Omental fat pad (tissue), 4 donors: ENCODE measurements at places on chromosomes 13 and 19.
A peak's percentile ranks its signal among the peaks of the same experiment; 100 is the strongest.

GRCh38 chr13:89968470-89968869 is 1379.0 kb upstream of the MIR17HG start:
- no peak for DNase-seq

DNA sequence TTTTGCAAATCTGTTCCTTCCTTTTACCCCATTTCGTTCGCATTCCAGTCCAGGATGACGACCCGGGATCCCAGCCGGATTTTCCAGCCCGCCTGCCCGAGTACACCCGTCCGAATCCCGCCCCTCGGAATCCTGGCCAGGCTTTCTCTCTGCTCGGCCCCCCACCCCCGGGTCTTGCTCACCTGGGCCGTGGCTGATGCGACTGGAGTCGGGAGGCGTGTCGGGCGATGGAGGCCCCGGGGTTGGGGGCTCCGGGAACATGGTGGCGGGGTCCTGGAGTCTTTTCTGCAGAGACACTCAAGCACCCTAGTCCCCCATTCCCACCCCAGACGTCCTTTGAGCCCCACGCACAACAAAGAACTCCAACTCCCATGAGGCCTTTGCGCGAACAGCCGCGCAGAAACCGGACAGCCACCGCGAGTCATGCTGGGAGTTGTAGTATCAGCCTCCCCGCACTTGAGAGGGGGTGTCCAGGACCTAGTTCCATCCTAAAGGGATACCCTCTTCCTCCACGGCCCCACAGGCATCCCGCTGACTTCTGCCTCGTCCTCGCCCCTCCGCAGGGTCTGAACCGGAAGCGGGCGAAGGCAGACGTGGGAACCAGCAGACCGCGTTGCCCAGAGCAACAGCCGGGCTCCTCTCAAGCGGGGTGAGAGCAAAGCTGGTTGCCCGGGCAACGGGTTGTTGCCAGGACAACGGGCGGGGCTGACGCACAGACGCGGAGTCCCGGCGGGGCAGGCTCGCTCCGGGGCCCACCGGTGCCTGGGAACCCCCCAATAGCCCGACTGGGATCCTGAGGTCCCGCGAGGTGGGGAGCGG is 1.1 kb downstream of the SYT5 start:
- no peak for DNase-seq

GRCh38 chr13:34128661-34129060 is 310.7 kb downstream of the RFC3 start:
- no peak for DNase-seq

DNA sequence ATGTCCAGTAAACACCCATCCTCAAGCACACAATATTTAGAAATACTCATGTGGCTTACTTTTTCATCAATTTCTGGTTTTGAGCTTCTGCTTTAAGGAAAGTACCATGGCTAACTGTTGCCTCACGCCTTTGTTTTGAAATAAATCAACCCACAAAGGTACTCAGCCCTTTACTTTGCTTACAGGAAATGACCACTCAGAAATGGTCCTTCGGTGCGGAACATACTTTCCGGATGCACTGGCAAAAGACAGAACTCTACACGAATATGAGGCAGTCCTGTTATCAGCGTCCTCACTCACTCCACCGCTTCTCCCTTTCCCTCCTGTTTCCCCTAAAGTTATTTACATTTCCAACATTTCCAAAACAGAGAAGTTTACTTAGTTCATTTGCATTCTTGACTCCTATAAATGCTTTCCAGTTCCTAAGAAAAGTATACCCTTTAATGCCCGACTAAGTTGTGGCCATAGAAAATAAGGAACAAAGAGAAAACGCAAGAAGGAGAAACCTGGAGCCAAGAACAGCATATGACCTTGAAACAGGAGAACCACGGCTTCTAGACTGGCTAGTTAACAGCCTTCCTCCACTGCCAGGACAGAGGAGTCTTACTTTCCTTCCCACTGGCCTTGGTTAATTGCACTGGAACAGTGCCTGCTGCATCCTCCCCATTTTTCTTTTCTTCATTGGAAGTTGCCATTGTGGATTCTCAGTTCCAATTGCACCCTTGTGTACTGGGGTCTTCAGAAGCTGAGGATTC is 10.6 kb downstream of the FPR2 start:
- no peak for DNase-seq

DNA sequence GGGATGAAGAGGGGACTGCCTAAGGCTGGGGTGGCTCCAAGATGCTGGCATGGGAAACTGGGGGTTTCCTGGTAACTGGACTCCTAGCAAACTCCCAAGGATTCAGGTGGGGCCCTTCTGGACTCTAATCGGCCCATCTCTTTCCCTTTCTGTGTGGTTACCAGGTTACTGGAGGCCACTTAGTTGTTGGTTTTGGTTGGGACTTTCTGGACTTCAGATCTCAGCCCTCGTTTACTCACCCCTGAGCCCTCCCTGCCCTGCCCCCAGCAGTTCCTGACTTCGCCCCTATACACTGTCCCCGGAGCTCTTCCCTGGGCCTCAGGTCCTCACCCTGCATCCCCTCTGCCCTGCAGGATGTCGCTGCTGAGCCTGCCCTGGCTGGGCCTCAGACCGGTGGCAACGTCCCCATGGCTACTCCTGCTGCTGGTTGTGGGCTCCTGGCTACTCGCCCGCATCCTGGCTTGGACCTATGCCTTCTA is 328 bp downstream of the CYP4F12 start:
- no peak for DNase-seq

DNA sequence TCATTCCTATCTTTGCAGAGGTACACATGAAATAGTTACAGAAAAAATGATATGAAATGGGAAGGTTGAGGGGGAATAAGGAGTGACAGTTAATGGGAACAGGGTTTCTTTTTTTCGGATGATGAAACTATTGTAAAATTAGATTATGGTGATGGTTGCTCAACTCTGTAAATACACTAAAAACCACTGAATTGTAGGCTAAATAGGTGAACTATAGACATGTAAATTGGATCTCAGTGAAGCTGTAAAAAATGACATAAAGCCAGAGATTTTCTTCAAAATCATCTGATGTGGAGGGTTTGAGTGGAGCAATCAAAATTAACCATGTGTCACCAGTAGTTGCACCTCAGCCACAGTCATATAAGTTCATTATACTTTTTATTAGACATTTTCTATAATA is 6.6 kb upstream of the FLT3 start:
- no peak for DNase-seq

- no peak for DNase-seq
Observed at GRCh38 chr19:1765232-1765903, 12.1 kb downstream of the ONECUT3 start.

DNA sequence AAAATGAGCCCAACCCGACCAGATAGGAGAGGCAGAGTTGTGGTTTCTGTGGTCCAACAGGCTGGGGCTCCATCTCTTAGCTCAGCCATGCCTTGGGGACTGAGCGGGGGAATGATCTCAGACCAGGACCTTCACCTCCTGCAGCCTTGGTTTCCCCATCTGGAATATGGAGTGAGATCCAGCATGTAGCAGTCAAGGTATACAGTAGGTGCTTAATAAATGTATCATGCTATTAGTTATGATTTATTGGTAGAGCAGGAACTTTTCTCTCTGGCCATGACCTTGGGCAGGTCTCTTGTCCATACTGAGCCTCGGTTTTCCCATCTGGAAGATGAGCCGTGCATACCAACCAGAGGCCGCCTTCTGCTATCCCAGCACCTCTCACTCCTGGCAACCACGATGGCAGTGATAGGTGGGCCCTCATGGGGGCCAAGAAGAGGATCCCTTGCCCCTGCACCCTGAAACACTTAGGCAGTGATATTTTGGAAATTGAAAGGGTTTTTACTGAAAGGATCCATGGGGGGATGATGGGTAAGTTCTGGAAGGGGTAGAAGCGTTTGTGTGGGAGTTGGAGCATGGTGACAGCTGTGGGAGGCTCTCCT is 9.1 kb downstream of the TM6SF2 start:
- DNase-seq, result no peak

GRCh38 chr13:111488486-111489132 is 168.2 kb downstream of the TEX29 start:
- no peak for DNase-seq

DNA sequence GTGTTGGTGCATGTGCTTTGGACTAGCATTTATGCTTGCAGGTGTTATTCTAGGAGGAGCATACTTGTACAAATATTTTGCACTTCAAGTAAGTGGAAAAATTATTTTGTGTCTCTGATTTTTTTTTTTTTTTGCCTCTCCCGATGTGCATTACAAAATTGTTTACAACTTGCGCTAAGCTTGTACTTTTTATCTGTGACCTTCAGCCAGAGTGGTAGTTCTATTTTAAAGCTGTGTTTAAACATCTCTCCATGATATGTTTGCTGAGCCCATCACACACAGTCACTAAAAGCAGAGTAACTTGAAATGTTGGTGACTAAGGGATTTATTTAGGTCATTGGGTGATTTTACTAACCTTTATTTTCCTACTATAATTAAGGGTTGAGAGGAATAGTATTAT is 20.8 kb downstream of the ITM2B start:
- no peak for DNase-seq

DNA sequence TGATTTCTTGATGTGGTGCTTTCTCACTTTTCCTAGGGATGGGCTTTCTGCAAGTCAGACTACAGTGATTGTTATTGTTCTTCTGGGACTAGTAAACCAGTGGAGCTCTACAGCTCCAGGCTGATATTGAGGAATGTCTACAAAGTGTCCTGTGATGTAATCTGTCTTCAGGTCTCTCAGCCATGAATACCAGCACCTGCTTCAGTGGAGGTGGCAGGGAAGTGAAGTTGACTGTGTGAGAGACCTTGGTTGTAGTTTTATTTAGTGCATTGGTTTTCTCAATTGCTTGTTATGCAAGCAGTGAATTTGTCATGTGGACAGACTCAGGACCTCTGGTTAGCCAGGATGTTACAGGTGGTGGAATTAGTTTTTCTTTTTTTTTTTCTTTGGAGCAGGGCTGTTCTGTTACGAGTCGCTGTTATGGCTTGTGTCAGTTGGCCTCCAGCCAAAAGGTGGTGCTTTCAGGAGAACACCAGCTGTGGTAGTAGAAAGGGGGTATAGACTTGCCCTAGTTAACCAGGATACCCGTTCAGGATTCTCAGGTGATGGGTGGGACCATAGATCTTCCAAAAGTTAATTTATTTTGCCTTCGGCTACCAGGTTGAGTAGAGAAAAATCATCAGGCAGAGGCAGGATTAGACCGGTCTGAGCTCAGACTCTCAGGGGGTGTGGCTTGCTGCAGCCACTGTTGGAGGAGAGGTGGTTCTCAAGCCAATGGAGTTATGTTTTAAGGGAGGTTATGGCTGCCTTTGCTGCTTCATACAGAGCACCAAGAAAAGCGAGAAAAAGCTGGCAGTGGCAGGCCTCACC is 11.9 kb upstream of the ZNF675 start:
- DNase-seq, result no peak

- DNase-seq, result no peak
Observed at GRCh38 chr13:46124967-46125933, 20.4 kb upstream of the CPB2 start.

- DNase-seq, result no peak
Observed at GRCh38 chr13:19650742-19651141, 17.3 kb downstream of the MPHOSPH8 start.

GRCh38 chr19:14476673-14477401 is 1.7 kb upstream of the PTGER1 start:
- DNase-seq, result no peak

GRCh38 chr19:39916851-39917396 is 17.5 kb downstream of the FCGBP start:
- DNase-seq, result no peak

- DNase-seq, result no peak
Observed at GRCh38 chr19:6740589-6741343, 1.3 kb downstream of the TRIP10 start.

- no peak for DNase-seq
Observed at GRCh38 chr19:5445561-5446055, 9.6 kb upstream of the ZNRF4 start.

DNA sequence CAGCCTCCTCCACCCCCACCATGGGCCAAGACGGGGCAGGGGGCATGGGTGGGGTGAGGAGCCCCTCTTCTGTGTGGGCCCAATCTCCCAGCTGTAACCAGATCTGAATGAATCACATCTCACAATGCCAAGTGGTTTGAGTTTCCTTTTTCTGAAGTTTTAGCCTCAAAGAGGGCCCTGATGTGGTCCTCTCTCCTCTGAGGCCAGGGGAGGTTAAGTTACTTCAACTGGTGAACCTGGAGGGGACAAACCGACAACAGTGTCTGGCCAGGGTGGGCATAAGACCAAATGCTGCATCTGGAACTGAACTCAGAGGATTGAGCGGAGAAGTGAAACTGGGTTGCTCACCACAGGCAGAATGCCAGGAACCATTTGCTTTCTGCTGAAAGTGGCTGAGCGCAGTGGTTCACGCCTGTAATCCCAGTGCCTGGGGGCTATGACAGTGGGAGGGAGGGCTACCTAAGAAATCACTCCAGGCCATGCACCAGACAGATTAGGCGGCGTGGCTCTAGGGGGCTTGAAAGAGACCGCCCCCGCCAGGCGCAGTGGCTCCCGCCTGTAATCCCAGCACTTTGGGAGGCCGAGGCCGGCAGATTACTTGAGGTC is 15.4 kb upstream of the IRGC start:
- DNase-seq, result peak; percentile 35

- no peak for DNase-seq
Observed at GRCh38 chr19:29549105-29550070, 23.6 kb downstream of the VSTM2B start.

- no peak for DNase-seq
Observed at GRCh38 chr13:98879957-98880356, 97.9 kb downstream of the DOCK9 start.

- no peak for DNase-seq
Observed at GRCh38 chr13:26881154-26881553, 120.6 kb upstream of the GPR12 start.

- no peak for DNase-seq
Observed at GRCh38 chr19:55441692-55442321, 1.3 kb downstream of the SHISA7 start.

GRCh38 chr13:70253834-70254233 is 145.6 kb upstream of the KLHL1 start:
- DNase-seq, result no peak

DNA sequence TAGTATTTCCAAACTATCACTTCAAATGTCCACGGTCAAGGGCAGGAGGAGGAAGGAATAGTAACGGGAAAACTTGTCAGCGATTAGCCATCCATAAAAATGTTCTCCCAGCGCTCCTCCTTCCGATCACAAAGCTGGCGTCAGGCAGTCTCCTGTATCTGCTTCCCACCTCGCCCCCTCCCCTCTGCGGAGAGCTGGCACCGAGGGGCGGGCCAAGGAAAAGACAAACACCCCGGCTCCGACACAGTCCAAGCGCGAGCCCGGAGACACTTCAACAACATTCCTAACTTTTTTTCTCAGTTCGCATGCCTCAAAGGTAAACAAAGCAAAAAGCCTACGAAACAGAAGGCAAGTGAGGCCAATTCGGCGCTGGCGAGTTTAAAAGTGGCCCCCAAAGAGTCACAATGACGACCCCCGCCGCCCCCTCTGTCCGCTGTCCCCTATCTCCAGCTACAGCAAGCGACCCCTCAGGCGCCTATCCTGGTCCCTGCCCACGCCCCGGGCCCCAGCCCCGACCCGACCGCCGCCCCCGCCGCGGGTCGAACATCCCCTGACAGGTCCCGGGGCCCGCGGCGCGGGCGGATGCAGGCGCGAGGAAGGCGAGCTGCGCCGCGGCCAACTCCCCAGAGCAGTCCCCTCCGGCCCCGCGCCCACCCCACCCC is 736 bp downstream of the SMAD9 start:
- no peak for DNase-seq
